ENCODE measurements at places on chromosomes 7 and 10.

DNA sequence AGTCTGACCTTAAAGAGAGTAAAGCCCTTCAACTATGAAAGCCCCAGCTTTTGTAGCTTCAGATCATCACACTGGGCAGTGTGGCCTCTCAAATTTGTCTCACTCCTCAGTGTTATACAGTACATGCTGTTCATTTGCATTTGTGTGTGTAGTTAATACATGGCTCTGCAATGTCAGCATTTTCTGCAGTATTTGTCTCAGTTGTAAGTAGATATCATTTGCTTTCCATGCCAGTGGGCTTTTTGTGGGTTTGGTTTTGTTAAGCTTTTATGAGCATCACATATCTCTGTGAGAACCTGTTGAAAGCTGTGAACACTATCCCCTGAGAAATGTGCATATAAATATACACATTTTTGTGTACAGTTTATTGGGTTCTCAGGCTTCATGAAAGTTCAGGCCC lies 57.0 kb downstream of the ZNF277 start:
- H3K27me3 ChIP-seq: no peaks in the 10 kb centered on the region
- no peak overlapping the region for H3K4me3 ChIP-seq
- H3K4me1 ChIP-seq: peaks cover 81% of the 10 kb centered on the region
- no peaks in the 10 kb centered on the region for H3K36me3 ChIP-seq
- no peak for DNase-seq
- no peak overlapping the region for H3K27ac ChIP-seq

DNA sequence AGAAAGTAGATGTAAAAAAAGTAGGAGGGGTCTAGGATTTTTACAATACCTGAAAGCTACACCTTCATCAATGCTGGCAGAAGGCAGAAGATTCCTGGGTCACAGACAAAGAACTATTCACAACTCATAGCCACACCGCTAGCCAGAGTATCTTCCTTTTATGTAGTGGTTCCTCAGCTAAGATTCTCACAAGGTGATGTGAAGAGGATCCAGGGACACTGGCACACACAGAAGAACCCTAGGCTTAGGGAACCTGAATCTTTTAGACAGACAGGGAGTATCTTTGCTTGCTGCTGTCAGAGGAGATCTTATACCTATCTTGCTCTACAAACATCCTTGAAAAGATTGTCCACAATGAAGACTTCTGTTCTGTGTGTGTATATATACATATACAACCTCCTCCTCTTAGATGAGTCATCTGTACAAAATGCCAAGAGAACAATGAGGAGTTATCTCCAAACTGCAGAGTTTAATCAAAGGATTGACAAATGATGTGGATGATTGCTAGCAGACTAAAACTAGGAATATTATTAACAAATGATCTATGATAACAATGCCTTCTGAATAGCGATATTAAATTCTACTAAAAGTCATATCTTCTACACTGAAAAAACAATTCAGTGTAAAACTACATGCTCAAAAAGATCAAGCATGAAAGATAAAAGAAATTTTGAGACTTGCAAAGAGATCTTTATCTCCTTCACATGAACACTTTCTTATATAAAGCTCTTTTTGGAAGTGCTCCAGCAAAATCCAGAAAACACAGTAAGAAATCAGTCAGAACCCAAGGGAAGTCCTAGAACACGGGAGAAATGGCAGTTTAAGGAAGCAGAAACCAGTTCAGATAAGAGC lies 409.3 kb downstream of the PARD3 start:
- H3K27me3 ChIP-seq: peaks cover 2% of the 10 kb centered on the region
- no peaks in the 10 kb centered on the region for H3K4me1 ChIP-seq
- no peaks in the 10 kb centered on the region for H3K36me3 ChIP-seq

DNA sequence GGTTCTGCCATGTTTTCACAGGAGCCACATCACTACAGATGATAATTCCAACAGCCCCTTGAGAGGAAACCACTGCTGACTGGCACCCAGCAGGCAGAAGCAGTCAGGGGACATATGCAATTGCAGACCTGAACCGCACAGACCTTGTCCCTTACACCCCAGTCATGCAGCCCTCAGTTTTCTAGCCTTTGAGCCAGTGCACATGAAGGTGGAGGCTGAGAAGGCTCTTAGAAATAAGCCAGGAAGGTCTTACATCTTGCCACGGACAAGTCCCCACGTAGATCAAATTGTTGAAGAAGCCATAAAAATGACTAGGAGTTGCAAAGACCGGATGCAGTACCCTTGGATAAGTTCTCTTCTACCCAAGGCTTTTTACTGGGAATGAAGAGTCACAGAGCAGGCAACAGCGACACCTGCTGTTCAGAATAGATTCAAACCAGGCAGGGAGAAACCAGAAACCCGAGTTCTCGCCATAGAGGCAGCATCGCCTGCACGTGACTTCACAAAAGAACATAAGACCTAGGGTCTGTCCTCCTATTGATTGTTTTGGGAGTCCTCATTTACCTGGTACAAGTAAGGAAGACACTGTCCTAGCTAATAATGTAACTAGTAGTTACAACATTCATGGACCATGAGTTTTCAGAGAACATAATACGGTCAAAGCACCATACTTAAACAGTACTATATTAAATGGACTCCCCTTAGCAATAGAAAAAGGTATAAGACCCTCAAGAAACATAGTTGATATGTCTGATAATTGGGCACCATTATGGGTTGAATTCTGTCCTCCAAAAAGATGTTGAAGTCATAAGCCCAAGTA lies 11.1 kb downstream of the STEAP1B start:
- H3K27me3 ChIP-seq: peaks cover 5% of the 10 kb centered on the region
- H3K27ac ChIP-seq: no peak overlapping the region
- DNase-seq: peak; percentile 56
- H3K4me3 ChIP-seq: no peak overlapping the region
- H3K36me3 ChIP-seq: no peaks in the 10 kb centered on the region

DNA sequence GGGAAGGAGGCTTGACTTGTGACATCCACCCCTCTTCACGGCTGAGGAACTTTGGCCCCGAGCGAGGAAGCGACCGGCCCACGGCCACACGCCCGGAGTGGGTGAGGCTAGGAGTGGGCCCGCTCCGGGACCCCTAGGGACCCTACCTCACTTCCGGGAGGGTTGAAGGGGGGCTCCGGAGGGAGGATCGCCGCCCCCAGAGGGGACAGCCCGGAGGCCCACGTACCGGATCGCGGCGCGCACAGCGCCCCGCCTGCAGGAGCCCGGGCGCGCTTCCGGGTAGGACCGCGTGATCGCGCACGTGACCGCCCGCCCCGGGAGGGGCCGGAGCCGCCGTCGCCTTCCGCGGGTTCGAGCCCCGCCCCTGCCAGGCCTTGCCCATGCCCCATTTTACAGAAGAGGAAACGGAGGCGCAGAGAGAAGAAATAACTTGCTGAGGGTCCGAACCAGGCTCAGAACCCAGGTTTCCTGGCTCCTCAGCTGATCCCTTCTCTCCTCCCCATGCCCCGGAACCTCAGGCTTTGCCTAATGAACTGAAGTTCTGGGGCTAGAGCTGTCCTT lies at the start of gene HPS1:
HPS1 (minus strand) TSS at position 275 of the 561 bp plus-strand sequence. CDS start 3,695 bp downstream, outside the sequence.
- peaks cover 7% of the 10 kb centered on the region for H3K36me3 ChIP-seq
- peak within 1 kb of the TSS; percentile 90 for H3K4me3 ChIP-seq
- peaks cover 48% of the 10 kb centered on the region for H3K4me1 ChIP-seq
- DNase-seq: peak; percentile 82
- H3K27ac ChIP-seq: peak within 1 kb of the TSS; percentile 89

- no peaks in the 10 kb centered on the region for H3K36me3 ChIP-seq
- no peak overlapping the region for H3K27ac ChIP-seq
- peaks cover 2% of the 10 kb centered on the region for H3K27me3 ChIP-seq
- H3K4me1 ChIP-seq: no peaks in the 10 kb centered on the region
Measured at GRCh38 chr7:39238234-39238869, 260.6 kb downstream of the POU6F2 start.

GRCh38 chr10:102113956-102114857 lies 6.0 kb downstream of the LDB1 start:
- H3K36me3 ChIP-seq: no peaks in the 10 kb centered on the region
- H3K4me1 ChIP-seq: peaks cover 67% of the 10 kb centered on the region
- peaks cover 4% of the 10 kb centered on the region for H3K27me3 ChIP-seq
- peak overlapping the region; percentile 85 for H3K27ac ChIP-seq

DNA sequence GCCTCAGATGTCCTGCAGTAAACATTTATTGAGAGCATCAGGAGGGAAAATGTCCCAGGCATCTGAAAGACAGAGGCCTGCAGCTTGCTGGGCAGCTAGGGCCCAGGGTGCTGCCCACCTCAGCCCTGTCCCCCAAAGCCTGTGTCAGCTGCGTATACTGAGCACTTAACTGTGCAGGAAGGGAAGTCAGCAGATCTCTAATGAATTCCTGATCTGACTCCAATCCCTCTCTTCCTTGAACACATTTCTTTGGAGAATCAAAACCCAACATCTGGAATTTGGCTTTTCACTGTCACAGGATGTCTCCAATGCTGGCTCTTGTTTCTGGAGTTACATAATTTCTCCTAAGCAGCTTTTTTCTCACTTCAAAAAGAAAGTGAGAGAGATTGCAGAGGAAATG lies 364.7 kb upstream of the NFE2L3 start:
- peaks cover 4% of the 10 kb centered on the region for H3K27me3 ChIP-seq
- no peak overlapping the region for H3K27ac ChIP-seq
- no peak overlapping the region for H3K4me3 ChIP-seq
- H3K4me1 ChIP-seq: no peaks in the 10 kb centered on the region
- DNase-seq: no peak

DNA sequence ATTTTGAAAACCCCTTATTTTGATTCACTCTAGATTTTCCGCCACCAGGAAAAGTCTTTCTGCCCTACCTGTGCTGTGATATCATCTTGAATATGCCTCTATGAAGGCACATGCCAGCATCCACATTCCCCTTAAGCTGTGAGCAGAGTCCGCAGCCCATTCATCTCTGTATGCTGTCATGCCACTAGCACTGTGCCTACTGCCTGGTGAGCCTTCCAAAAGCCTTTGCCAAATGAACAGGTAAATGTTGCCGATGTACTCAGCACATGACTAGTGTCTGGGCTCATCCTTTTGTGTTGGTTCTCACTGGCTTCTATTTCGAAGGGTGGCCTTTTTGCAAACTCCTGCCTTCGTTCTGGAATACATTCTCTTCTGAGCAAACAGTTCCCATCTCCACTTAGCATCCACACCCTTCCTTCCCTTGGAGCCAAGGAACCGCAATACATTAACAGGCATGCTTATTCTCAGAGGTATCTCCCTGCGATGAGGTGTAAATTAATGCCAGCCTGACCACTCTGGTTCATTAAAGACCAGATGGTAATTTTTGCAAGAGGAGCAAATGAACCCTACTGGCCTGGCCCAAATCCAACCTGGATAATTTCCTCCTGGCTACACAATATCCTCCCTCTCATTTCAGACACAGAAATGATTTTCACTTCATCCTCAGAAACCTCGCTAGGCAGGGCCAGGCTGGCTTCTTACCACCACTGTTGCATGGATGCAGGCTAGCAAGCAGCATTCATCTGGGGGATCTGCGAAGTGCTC lies 339.7 kb upstream of the NFE2L3 start:
- DNase-seq: no peak
- H3K4me3 ChIP-seq: no peak overlapping the region
- H3K27ac ChIP-seq: no peak overlapping the region
- H3K36me3 ChIP-seq: no peaks in the 10 kb centered on the region
- no peaks in the 10 kb centered on the region for H3K4me1 ChIP-seq

GRCh38 chr10:32023264-32023663 lies 33.0 kb downstream of the KIF5B start:
- no peak overlapping the region for H3K4me3 ChIP-seq
- DNase-seq: no peak
- peaks cover 40% of the 10 kb centered on the region for H3K36me3 ChIP-seq
- peak overlapping the region; percentile 23 for H3K27ac ChIP-seq

- no peaks in the 10 kb centered on the region for H3K27me3 ChIP-seq
- no peak overlapping the region for H3K27ac ChIP-seq
- no peaks in the 10 kb centered on the region for H3K36me3 ChIP-seq
- H3K4me3 ChIP-seq: no peak overlapping the region
- H3K4me1 ChIP-seq: peaks cover 26% of the 10 kb centered on the region
- DNase-seq: no peak
Measured at GRCh38 chr7:117021366-117021765, 68.1 kb downstream of the ST7 start.

GRCh38 chr10:79354141-79354540 lies 6.9 kb downstream of the PPIF start:
- peaks cover 23% of the 10 kb centered on the region for H3K36me3 ChIP-seq
- H3K4me3 ChIP-seq: no peak overlapping the region
- peak overlapping the region; percentile 46 for H3K27ac ChIP-seq
- no peak for DNase-seq
- H3K4me1 ChIP-seq: peaks cover 41% of the 10 kb centered on the region

DNA sequence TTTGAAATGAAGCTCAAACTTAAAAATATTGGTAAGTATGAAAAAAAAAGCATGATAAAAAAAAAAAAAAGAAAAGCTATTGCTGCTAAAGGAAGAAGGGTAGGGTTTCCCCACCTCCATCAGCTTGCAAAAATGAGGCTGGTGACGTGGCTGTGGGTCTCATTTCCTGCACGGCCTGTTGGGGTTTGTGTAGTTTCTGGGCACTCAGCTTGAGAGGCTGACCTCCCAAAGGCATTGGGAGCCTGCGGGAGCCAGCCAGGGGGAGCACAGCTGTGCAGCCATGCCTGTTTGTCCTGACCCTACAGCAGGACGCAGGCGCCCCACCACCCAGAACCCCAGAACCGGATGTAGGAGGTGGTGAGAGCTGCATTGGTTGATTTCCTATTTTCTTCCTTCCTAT lies 48.8 kb upstream of the CARD11 start:
- H3K36me3 ChIP-seq: peaks cover 5% of the 10 kb centered on the region
- H3K27ac ChIP-seq: peak overlapping the region; percentile 100

- peaks cover 12% of the 10 kb centered on the region for H3K27me3 ChIP-seq
- H3K4me3 ChIP-seq: peak overlapping the region; percentile 82
Measured at GRCh38 chr10:22629852-22630233, 84.5 kb downstream of the PIP4K2A start.

- H3K4me3 ChIP-seq: no peak overlapping the region
- H3K36me3 ChIP-seq: no peaks in the 10 kb centered on the region
Measured at GRCh38 chr7:157585113-157585861, 248.5 kb downstream of the DNAJB6 start.

GRCh38 chr7:148694631-148695030 lies 4.1 kb upstream of the CUL1 start:
- no peak for DNase-seq
- no peaks in the 10 kb centered on the region for H3K36me3 ChIP-seq
- H3K4me3 ChIP-seq: no peak overlapping the region
- H3K27ac ChIP-seq: no peak overlapping the region

GRCh38 chr10:61608255-61609033 lies 54.3 kb upstream of the CABCOCO1 start:
- H3K4me1 ChIP-seq: no peaks in the 10 kb centered on the region
- no peak overlapping the region for H3K4me3 ChIP-seq
- no peak for DNase-seq
- H3K27ac ChIP-seq: no peak overlapping the region

- no peak for DNase-seq
- peaks cover 1% of the 10 kb centered on the region for H3K27me3 ChIP-seq
- H3K36me3 ChIP-seq: no peaks in the 10 kb centered on the region
- H3K27ac ChIP-seq: no peak overlapping the region
- no peak overlapping the region for H3K4me3 ChIP-seq
Measured at GRCh38 chr7:20279979-20280378, 50.7 kb upstream of the ITGB8 start.

Data from immature natural killer cell (primary cell).